ENCODE measurements at places on chromosomes 3 and 15.
A peak's percentile ranks its signal among the peaks of the same experiment; 100 is the strongest.

GRCh38 chr15:88174571-88174970 lies 82.0 kb downstream of the NTRK3 start:
- DNase-seq: peak; percentile 58

DNA sequence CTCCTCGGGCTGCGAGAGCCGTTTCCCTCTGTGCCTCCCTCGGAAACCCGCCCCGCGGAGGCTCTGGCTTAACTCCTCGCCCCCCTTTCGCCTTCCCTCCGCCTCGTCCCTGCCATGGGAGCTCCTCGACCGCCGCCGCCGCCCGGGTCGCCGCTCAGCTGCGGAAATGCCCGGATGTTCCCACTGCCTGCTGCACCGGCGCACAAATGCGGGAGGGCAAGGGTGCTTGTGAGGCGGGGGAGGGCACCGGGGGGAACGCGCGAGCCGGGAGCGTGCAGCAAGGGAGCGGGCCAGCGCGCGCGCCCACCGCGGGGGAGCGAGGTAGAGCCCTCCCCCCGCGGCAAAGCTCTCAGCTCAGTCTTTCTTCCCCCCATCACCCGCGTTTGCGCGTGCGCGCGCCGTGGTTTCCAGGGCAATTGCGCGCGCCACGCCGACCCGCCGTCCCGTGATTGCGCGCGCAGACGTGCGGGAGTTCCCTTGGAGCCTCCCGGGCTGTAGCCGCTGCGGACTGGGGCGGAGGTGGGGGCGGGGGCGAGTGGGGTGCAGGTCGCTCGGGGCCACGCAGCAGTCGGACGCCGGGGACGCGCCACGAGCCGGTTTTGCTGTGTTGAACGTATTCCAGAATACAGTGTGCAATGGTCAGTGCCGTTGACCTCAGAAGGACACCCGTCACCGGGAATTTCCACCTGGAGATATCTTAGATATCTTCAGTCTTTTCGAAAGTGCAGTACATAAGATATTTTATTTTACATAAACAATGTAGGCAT lies at the start of gene DMXL2:
TSS of gene DMXL2 (minus strand) at position 168 of the 767 bp plus-strand sequence. CDS start 226 bp downstream, outside the sequence.
- peak; percentile 96 for DNase-seq

GRCh38 chr3:171270541-171270940 lies 189.7 kb downstream of the TNIK start:
- DNase-seq: no peak

GRCh38 chr3:188940573-188940932 lies 231.2 kb upstream of the TPRG1 start:
- DNase-seq: no peak

DNA sequence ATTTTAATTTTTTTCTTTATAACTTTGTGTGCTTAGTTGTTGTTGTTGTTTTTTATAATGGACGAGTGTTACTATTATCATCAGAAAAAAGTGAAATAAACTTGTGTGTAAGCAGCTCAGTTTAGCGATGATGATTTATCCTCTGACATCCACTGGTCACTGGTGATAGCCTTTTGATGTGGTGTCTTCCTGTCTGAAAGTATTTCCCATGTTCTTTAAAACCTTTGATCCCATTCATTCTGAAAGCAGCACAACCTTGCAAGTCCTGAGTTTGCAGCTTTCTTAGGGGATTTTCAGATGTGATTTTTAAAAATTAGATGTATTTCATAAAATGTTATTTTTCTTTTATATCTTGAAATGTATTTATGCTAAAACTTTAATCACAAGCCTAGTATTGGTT lies 85.9 kb upstream of the ZPLD1 start:
- no peak for DNase-seq

GRCh38 chr3:44960387-44961026 lies 15.5 kb downstream of the ZDHHC3 start:
- DNase-seq: no peak

DNA sequence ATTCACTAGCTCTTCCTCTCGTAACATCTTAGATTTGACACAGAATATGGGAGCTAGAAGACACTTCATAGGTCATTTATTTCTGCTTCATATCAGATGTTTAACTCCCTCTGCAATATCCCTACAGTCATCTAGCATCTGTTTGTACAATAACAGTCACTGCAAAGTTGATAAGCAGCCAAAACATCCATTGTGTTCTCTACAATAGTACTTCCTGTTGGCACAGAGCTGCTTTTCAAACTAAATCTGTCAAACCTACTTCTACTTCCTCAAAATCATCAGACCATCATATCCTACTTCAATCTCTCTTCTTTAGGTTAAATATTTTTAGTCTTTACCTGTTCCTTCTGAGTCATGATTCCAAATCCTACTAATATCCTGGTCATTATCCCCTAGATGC lies 233.2 kb downstream of the FGF12 start:
- DNase-seq: no peak

DNA sequence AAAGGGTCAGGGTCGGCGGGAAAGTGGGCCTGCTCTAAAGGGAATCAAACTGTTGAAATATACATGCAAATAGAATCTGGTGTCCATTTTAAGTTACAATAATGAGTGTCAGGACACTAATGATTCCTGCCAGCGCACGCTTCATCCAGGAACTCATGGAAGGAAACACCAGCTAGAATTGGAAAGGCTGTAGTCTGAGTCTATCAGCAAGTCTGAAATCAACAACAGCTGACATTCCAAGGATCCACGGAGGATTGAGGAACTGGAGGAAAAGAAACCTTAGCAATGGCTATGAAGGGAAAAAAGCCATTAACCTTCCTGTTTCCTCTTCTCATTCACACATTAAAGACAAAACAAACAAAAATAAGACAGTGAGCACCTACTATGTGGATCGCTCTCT lies 1063.1 kb downstream of the NTRK3 start:
- DNase-seq: no peak

GRCh38 chr3:48516571-48516970 lies 12.6 kb upstream of the SHISA5 start:
- DNase-seq: no peak

Data from BE2C (cell line).